Amniotic stem cell (primary cell): ENCODE measurements at places on chromosomes 16 and 17.

GRCh38 chr17:81814748-81815645, 11.0 kb downstream of the GCGR start:
- no peak for DNase-seq

GRCh38 chr16:84780544-84781376, 39.0 kb upstream of the CRISPLD2 start:
- no peak for DNase-seq

DNA sequence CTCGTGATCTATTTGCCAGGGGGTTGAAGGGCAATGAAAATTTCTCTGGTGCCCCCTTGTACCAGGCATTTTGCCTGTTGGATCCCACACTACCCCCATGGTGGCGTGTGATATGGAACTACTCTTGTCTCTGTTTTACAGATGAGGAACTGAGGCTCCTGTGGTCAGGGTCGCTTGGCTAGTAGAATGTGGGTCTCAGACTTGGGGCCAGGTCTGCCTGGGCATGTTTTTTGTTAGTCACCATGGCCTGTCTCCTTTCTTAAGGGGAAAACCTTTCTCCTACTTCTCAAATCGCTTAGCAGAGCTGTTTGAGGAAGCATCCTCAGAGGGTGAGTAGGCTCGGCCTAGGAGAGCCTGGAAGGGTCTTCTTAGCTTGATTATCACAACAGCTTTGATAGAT, 51.2 kb downstream of the CLEC16A start:
- no peak for DNase-seq

GRCh38 chr17:55694286-55694910, 28.3 kb downstream of the TMEM100 start:
- DNase-seq = no peak

- no peak for DNase-seq
Observed at GRCh38 chr16:26149364-26150190, 457.8 kb downstream of the HS3ST4 start.

DNA sequence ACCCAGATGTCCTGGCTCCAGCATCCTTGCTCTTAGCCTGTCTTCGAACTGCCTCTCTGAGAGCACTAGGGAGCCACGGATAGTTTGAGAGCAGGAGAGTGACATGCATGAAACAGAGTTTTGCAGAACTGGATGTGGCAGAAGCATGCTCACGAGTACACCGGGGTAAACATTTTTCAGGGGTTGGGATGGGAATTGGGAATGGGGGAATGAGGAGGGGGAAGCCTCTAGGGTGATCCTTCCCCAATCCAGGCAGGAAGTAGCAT, 34.2 kb upstream of the CIBAR2 start:
- no peak for DNase-seq

GRCh38 chr17:6755731-6756184, at the start of gene XAF1:
XAF1 (plus strand) TSS chr17:6756046; CDS start chr17:6756079, 33 bp downstream.
- no peak for DNase-seq

DNA sequence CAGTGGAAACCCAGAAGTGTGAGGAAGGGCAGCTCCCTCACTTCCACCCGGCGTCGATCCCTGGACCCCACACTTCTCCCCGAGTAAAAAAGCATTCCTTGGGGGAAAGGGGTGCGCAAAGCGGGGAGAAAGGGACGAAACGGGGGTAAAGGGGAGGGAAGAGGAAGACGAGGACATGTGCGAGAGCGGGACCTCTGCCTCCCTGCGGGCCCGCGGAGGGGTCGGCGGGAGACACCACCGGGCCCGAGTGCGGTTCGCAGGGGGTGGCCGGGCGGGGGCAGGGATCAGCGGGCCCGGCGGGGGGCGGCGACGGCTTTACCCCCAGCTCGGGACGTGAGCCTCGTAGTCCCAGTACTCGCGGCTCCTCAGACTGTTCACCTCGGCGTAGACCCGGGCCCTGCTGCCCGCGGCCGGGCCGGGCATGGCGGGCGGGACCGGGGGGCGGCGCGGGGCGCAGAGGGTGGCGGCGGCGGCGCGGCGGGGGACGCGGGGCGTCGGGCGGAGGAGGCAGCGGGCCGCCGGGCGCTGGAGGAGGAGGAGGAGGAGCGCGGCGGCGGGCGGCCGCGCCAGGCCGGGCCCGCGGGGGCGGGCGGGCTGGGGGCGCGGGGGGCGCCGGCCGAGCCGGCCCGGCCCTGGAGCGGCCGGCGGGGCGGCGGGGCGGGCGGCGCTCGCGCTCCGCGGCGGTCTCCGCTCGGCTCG, 443 bp downstream of the CSNK2A2 start:
- DNase-seq = no peak

DNA sequence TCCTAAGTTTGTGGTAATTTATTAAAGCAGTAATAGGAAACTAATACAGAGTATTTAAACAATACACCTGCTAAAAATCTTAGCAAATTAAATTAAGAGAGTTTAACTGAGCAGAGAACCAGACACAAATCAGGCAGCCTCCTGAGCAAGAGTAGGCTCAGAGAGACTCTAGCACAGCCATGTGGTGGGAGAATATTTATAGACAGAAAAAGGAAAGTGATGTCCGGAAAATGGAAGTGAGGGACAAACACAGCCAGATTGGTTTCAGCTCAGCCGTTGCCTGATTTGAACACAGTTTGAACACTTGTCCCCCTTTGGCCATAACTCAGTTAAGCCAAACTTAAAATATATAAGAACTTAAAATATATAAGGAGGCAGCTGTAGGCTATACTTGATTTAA, 192.6 kb upstream of the PSMD7 start:
- DNase-seq = no peak

GRCh38 chr17:35745749-35746320, 7.2 kb downstream of the GAS2L2 start:
- no peak for DNase-seq
